ENCODE measurements at places on chromosomes 6 and 20. TPM values are rescaled to one million over a fixed set of nuclear protein-coding genes. Genes with fewer than 3 reads are reported as not detected.

Gene TNF
- total RNA-seq: 0.93 TPM

Gene CCN6
- total RNA-seq: not detected

Gene FAM83C
- total RNA-seq: not detected

Gene CBLN4
- total RNA-seq: 0.19 TPM

Gene RBBP9
- total RNA-seq: 15.0 TPM

Gene CDSN
- total RNA-seq: not detected

Gene POPDC3
- not detected for total RNA-seq

Gene OVOL2
- total RNA-seq: not detected

Gene CST3
- total RNA-seq: 1,451 TPM

Gene SLC35A1
- total RNA-seq: 25.9 TPM

Gene SRSF12
- 3.5 TPM for total RNA-seq

Gene MEP1A
- total RNA-seq: not detected

Gene ENPP1
- 13.5 TPM for total RNA-seq

Gene SLC22A16
- 1.6 TPM for total RNA-seq

Gene TTK
- 0.24 TPM for total RNA-seq

Gene CYP24A1
- total RNA-seq: not detected

Gene CEP162
- total RNA-seq: 9.4 TPM

Gene CCDC28A
- total RNA-seq: 9.6 TPM

Gene TRERF1
- total RNA-seq: 3.4 TPM

Gene SCAF8
- total RNA-seq: 37.9 TPM

Gene HLA-DOA
- 3.1 TPM for total RNA-seq

Gene PAK5
- total RNA-seq: not detected

Gene SLC17A2
- not detected for total RNA-seq

Gene FILIP1
- 43.2 TPM for total RNA-seq

Gene ZBTB12
- total RNA-seq: 3.6 TPM

Gene BTN1A1
- not detected for total RNA-seq

Gene C2
- 59.6 TPM for total RNA-seq

Gene PTK6
- total RNA-seq: 0.60 TPM

Gene SOX18
- 40.8 TPM for total RNA-seq

Gene SLC22A1
- 1.8 TPM for total RNA-seq

Gene COL10A1
- 0.14 TPM for total RNA-seq

Gene ZSCAN23
- 2.0 TPM for total RNA-seq

Gene ZBP1
- 0.37 TPM for total RNA-seq

Gene ZSCAN31
- 13.1 TPM for total RNA-seq

Gene FRK
- total RNA-seq: 8.3 TPM

Gene WFDC8
- not detected for total RNA-seq

Gene HLA-F
- total RNA-seq: 31.5 TPM

Gene TMEM244
- not detected for total RNA-seq

Gene AGPAT4
- total RNA-seq: 14.0 TPM

Gene SLC17A3
- total RNA-seq: not detected

Gene SPDEF
- total RNA-seq: not detected

Gene ZBTB46
- 11.9 TPM for total RNA-seq

Gene LY6G6F
- not detected for total RNA-seq

Gene CHMP4B
- total RNA-seq: 79.2 TPM

Gene HLA-DRB1
- 91.3 TPM for total RNA-seq

Gene ZNF451
- total RNA-seq: 50.5 TPM

Gene OLIG3
- not detected for total RNA-seq

Gene DLK2
- 0.42 TPM for total RNA-seq

Gene SLC2A10
- 14.2 TPM for total RNA-seq

Gene TCF15
- 2.2 TPM for total RNA-seq

Gene RBPJL
- total RNA-seq: not detected

All from posterior vena cava (tissue), 2 donors.